ENCODE measurements at places on chromosomes 3 and 15.

- DNase-seq: no peak
These were observed 2.9 kb upstream of the KCTD6 start for GRCh38 chr3:58488967-58489366.

DNA sequence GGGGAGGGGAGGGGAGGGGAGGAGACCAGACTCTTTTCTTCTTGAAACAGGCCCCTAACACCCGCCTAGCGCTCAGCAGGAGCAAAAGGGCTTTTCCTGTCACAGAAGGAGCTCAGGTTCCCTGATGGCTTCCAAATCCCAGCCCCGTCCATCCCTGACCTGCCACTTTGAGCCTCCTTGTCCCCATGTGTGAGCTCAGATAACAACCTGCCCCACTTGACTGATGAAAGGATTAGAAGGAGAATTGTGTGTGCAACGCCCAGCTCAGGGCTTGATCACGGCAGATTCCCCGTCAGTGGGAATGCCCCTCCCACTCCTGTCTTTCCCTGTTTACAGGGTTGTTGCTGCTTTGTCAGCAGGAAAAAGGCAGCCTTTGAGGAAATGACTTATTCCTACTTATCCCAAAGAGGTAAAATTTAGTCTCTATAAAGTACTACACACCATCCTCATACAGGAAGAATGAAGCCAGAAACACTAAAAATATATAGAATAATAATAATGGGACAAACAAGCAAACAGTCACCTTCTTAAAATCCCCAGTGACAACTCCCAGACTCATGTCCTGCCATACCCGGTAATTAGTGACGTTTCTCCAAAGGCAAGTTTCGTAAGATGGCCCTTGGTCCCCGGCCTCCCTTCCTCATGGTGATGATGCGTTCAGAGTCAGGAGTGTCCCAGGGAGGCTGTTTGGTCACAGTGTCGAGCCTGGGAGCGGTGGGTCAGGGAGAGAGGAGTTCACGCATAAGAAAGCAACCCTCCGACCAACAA lies 6.1 kb upstream of the LRRC15 start:
- no peak for DNase-seq

- DNase-seq: no peak
These were observed 3.9 kb downstream of the ZDHHC19 start for GRCh38 chr3:196207159-196207832.

DNA sequence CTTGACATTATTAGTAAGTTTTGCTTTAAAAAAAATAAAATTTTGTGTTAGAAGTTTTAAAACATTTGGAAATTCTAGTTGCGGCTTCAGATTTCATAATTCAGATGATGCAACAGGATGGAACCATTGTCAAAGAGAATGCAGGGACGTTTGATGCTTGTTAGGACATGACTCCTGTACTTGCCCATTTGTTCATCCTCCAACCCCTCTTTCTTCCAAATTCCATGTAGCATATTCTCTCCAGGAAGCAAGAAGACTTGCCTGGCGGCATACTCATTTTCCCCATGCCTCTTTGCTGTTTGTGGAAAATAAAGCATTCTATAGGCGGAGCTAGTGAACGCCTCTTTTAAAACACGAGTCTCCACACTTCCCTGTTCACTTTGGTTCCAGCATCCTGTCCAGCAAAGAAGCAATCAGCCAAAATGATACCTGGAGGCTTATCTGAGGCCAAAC lies at the start of gene CSTA:
TSS of gene CSTA (plus strand) at position 378 of the 453 bp plus-strand sequence. CDS start at position 423, 45 bp downstream.
- no peak for DNase-seq

DNA sequence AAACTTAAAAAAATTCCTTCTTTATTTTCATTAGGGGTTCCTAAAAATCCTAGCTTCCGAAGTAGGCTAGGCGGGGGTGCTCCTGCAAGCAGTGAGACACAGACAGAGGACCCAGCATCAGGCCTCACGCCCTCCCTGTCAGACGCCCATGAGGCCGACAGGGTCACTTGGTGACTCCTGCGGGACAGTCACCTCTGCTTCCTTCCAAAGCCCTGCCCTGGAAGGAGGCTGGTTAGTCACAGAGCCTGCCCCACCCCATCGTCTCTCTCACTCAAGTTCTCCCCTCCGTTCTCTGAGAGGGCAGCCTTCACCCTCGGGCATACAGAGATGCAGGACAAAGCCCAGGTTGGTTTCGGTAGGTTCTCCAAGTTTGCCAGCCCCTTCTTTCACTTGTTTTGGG lies 38.6 kb downstream of the EHD4 start:
- DNase-seq: no peak

DNA sequence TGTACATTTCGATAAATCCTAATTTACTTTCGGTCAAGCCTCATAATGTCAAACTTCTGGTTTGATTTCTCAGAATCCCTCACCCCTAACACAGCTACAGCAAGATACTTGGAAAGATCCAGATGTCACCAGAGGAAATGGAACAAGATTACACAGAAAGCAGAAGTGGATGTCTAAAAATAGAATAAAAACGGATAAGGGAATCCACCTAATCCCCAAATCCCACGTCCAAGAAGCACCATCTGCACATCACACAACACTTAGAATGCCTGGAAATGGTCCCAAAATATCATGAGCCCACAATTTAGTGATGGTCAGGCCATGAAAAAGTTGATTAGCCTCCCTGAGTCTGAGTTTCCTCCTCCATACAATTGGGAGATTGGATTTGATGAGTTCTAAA lies 61.7 kb downstream of the AGTR1 start:
- DNase-seq: no peak

GRCh38 chr3:117526470-117527079 lies 817.0 kb downstream of the TUSC7 start:
- DNase-seq: no peak

DNA sequence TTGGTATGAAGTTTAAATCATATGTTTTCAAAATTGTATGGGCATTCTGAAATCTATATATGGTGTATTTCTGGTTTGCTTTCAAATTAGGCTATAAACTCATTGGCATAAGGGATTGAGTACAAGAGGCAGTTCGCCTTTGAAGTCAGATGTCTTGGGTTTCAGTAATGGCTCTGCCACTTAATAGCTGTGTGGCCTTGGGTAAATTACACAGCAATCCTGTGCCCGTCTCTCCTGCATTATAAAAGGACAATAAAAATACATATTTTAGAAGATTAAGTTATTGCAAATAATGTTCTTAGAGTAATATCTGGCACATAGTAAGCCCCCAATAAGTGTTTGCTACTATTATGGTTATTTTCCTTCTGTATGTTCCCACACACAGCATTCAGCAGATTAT lies 20.4 kb upstream of the STRIT1 start:
- no peak for DNase-seq

GRCh38 chr3:57805674-57806073 lies 49.6 kb downstream of the SLMAP start:
- DNase-seq: no peak

GRCh38 chr15:60283936-60284335 lies 113.8 kb downstream of the ANXA2 start:
- no peak for DNase-seq

- peak; percentile 21 for DNase-seq
These were observed 33.0 kb downstream of the NME9 start for GRCh38 chr3:138296639-138297038.

DNA sequence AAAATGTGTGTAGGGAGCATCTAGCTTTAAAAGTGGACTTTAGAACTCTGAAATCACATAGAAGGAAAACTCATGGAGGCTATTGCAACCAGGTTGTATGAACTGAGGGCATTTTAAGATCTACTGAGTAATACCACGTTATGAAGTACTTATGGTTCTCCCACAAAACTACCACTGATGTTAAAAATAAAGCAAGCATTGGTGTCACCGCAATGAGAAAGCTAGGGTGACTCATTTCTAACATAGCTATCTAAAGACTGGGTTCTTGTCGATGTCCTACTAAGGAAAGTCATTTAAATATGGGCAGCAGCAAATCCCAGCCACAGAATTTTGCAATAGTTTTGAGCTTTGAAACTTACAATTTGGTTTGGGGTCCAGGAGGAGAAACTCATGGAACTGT lies 584.8 kb downstream of the DIPK2A start:
- DNase-seq: no peak

GRCh38 chr15:66763186-66764071 lies 61.4 kb downstream of the SMAD6 start:
- DNase-seq: no peak

- DNase-seq: no peak
These were observed 55.5 kb downstream of the BSN start for GRCh38 chr3:49609815-49610214.

Measured in stimulated activated CD8-positive, alpha-beta memory T cell treated with anti-CD3 and anti-CD28 coated beads, Interleukin-15, amount 100 ng/mL, for 48 hours (primary cell).